ENCODE measurements at places on chromosomes 16 and 17. TPM values are rescaled to one million over a fixed set of nuclear protein-coding genes. Genes with fewer than 3 reads are reported as not detected.

EVI2A gene
- total RNA-seq: 133 TPM

CIBAR2 gene
- total RNA-seq: not detected

TCAP gene
- total RNA-seq: 5.9 TPM

C16orf86 gene
- total RNA-seq: 2.9 TPM

DNA sequence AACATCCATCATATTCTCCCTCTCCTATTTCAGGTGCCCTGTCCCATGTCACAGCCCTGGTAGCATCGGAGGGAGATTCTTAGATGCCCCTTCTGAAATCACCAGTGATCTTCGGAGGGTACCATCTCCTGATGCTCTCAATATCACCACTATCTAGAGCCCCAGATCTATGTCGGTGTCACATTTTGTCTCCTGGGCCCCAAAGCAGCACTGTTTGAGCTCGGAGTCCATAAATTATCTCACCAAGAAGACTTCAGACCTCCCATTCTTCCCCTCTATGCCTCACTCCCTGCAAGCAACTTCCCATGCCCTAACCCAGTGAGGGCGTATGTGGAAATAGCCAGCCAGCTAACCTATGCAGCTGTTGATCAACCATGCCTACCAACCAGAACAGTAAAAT is 51.5 kb upstream of the NLK start:
- no peaks in the 10 kb centered on the region for H3K27me3 ChIP-seq
- H3K27ac ChIP-seq: no peak overlapping the region
- DNase-seq: no peak
- H3K4me1 ChIP-seq: no peaks in the 10 kb centered on the region
- H3K36me3 ChIP-seq: no peaks in the 10 kb centered on the region
- H3K4me3 ChIP-seq: no peak overlapping the region

DNA sequence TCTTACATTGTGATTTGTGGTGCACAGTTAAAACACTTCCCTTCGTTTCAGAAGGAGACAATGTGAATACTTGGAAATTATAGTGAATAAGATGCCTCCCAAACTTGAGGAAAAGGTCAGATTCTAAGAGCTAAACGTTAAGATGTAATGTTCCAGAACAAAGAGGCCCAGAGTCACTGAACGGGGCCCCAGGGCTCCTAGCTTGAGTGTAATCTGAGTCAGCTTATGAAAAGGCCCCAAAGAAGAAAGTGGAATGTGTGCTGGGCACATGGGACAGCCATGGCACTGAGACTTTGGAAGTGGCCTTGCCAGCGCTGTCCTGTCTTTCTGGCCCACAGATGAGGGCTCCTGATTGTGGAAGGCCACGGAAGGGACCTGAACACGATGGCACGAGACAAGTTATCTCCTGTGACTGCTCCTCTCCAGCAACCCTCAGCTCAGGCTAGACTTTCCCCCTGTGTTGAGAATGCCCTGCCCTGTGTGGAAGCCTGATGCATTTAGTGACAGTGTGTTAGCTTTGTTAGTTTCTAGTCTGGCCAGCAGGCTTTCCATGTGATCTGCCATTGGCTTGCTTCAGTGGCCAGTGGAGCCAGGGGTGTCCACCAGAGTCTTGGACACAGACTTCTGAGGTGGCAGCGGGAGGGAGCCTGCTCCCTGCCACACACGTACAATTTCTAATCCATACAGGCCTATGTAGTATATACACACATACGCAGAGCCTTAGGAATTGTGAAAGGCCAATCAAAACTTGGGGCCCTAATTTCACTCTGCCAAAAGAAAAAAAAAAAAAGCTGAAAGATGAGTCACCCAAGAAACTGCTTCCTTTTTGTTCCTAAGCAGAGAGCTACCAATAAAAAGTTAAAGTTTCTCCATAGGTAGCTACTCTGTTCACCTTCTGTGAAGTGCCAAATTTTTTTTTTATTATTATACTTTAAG is 13.1 kb downstream of the SPATA33 start:
- no peak overlapping the region for H3K4me3 ChIP-seq
- H3K36me3 ChIP-seq: no peaks in the 10 kb centered on the region
- H3K27me3 ChIP-seq: no peaks in the 10 kb centered on the region
- no peaks in the 10 kb centered on the region for H3K4me1 ChIP-seq
- DNase-seq: no peak
- no peak overlapping the region for H3K27ac ChIP-seq

DNA sequence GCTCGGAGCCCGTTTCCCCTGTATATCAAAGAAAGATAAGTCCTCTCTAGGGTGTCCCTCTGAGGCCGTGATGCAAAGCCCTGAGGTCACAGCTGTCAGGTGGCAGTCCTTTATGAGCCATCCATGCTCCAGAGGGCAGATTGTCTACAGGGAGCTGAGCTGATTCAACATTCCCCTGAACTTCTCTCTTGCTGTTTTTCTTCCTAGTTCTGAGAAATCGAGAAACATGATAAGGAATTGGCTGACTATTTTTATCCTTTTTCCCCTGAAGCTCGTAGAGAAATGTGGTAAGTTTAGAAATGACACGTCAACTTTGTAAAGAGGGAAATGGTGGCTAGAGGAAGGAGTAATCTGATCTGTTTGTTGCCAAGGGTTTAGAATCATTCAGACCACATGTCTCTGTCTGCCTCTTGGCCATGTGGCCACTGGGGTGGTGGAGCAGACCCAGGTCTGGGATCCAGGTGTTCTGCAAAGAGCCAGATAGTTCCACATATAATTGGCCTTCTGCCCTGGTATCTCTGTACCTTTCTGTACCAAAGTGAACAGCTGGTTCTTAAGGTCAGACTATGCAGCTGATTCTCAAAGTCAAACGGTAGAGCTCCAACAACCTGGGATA is 3.5 kb downstream of the CTNS start:
- no peak for DNase-seq
- H3K27me3 ChIP-seq: no peaks in the 10 kb centered on the region
- H3K4me1 ChIP-seq: peaks cover 11% of the 10 kb centered on the region

DNA sequence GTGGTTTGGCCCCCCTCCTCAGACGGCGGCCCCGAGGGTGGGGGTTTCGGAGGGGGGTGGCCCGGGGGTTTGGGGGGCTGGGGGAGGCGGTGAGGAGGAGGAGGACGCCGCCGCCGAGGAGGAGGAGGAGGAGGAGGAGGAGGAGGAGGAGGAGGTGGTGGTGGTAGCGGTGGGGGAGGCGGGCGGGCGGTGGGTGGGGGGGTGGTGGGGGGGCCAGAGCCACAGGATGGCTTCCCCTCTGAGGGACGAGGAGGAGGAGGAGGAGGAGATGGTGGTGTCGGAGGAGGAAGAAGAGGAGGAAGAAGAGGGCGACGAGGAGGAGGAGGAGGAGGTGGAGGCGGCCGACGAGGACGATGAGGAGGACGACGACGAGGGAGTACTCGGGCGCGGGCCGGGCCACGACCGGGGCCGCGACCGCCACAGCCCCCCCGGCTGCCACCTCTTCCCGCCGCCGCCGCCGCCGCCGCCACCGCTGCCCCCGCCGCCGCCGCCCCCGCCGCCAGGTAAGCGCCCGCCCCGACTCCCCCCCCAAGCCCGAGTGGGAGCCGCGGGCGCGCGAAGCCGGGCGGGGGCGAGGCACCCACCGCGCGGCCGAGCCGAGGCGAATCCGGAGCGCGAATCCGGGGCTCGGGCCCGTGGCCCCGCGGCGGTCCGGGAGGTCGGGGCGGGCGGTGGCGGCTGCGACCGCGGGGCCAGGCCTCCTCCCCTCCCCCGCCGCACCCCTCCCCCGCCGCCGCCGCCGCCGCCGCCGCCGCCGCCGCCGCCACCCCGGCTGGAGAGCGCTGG is 3.8 kb upstream of the CHD3 start:
- no peak overlapping the region for H3K27ac ChIP-seq

DNA sequence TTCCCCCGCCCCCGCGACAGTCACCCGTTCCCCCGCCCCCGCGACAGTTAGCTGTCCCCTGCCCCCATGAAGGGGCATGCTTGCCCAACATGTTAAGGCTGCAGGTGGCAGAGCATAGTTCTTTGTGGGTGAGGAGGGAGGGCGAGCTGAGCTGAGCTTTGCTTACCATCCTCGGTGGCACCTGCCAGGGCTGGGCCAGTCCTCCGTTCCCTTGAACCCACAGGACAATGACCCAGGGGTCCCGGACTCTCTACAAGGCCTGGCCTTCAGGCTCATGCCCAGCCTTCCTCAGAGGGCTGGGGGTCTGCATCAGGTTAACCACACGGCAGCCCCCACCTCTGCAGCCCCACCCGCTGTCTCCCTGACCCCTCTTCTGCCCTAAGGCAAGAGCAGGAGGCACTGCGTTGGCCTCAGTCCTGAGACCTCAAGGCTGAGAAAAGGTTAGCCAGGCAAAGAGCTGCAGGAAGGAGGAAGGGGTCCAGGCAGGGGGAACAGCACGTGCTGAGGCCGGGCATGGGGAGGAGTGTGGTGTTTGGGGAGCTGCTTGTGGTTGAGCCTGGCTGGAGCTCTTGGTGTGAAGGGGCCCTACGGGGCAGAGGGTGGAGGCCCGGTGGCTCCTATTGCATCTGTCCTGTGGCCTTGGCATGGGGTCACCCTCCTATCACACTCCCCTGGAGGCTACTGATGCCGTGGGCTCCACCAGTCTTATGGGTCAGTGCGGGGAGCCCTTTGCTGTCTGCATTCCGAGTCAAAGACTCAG is 11.4 kb upstream of the DOC2B start:
- no peaks in the 10 kb centered on the region for H3K4me1 ChIP-seq
- no peaks in the 10 kb centered on the region for H3K36me3 ChIP-seq
- no peak for DNase-seq
- peaks cover 6% of the 10 kb centered on the region for H3K27me3 ChIP-seq

DNA sequence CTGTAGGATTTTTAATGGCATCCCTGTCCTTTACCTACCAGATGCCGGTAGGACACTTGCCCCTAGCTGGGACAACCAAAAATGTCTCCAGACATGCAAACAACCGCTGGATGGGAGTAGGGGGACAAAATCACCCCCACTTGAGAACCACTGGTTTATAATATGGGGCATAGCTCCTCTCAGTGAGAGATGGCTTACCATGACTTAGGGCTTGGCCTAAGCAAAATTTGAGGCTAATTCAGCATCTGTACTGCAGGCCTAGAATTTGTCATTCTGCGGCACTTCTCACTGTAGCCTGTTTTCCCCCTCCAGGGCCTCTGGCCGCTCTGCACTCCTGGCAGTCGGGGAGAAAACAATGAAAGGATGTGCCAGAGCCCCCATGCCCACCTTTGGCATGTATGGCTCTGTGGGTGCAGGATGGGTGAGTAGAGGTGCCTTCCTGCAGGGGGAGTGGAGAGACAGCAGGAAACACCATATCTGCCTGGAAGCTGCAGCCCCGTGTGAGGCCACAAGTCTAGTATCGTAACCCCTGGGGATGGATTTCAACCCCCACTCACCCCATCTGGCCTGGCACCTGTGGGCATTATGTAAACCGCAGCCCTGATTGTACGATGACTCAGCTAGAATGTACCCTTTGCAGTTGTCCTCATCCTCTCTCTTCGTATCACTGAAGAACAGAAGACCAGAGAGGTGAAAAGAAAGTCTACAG is 268.1 kb downstream of the SOX9 start:
- DNase-seq: no peak
- no peaks in the 10 kb centered on the region for H3K36me3 ChIP-seq
- H3K27ac ChIP-seq: no peak overlapping the region

DNA sequence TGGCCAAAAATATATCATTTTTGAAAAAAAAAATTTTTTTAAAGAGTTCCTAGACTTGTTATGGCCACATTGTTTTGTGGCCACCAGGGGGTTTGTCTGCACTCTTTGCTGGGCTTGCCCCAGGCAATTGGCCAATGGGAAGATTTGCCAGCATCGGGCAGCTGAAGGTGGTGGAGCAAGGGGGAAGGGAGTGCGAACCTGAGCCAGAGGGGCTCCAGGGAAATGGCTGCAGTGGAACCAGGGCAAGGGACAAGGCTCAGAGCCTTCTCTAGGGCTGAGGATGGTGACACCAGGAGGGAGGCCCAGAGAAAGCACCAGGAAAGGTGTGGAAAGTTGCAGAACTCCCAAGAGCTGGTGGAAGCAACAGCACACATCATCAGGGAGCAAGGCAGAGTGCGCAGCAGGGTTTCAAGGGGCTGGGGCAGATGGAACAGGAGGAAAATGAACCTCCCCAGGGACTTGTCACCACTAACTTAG is 15.5 kb upstream of the CMIP start:
- H3K27ac ChIP-seq: no peak overlapping the region
- no peak for DNase-seq
- no peaks in the 10 kb centered on the region for H3K36me3 ChIP-seq
- peaks cover 10% of the 10 kb centered on the region for H3K4me1 ChIP-seq
- no peak overlapping the region for H3K4me3 ChIP-seq

DNA sequence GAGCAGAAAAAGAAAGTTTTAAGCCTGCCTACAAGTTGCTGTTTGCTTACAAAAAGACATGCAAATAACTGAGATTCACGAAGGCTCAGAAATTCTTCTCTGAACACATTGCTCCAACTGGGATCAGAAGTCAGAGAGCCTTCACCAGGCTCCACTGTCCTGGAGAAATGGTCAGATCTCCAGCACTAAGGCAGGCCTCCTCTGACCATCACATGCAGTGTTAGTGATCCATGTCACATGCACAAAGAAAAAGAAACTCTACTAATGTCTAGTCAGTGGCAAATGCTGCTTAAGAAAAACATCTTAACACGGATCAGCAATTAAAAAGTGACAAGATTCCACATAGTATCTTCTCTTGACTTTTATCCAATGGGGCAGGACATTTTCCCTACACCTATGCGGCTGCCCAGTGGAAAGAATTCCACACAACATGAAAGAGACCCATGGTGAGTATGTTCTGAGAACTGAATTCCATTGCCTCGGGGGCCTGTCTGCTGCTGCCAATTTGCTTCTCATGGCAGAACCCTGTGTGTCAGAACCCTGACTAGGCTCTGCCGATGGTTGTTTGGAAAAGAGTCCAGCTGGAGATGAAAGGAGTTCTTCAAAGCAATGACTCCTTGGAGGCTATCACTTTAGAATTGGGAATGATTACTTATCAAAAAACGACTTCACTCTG is 96.6 kb downstream of the HIC1 start:
- H3K4me3 ChIP-seq: no peak overlapping the region
- DNase-seq: no peak
- no peaks in the 10 kb centered on the region for H3K27me3 ChIP-seq
- peaks cover 3% of the 10 kb centered on the region for H3K4me1 ChIP-seq

GRCh38 chr17:64783031-64783461 is 120.9 kb upstream of the SMURF2 start:
- H3K36me3 ChIP-seq: peaks cover 5% of the 10 kb centered on the region
- no peaks in the 10 kb centered on the region for H3K27me3 ChIP-seq
- no peak for DNase-seq
- H3K4me3 ChIP-seq: no peak overlapping the region
- peaks cover 16% of the 10 kb centered on the region for H3K4me1 ChIP-seq

DNA sequence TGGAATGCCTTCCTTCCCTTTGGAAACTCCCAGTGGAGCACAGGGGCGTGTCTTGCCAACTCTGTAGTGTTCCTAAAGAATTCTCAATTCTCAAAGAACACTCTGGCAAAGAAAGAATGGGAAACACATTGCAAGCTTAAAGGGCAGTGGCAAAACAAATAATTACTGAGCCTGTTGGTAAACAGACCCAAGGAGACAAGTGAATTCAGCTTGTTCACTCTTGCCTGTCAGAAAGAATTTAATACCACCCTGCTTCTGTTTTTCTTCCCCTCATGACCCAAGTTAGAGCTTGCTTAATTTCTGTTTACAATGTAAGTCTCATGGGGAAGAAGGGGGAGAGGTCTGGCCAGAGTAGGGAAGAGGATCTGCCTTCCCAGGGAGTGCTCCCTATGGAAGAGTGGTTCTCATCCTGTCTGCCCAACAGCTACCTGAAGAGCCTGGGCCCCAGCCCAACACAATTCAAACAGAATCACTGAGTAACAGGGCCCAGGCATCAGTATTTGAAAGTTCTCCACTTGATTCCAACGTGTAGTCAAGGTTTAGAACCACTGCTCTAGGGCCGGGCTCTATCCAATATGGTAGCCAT is 386.0 kb downstream of the SLC39A11 start:
- H3K4me3 ChIP-seq: no peak overlapping the region
- peaks cover 7% of the 10 kb centered on the region for H3K4me1 ChIP-seq

GRCh38 chr17:7441266-7441665 is 2.0 kb downstream of the FGF11 start:
- no peak overlapping the region for H3K4me3 ChIP-seq
- H3K4me1 ChIP-seq: peaks cover 55% of the 10 kb centered on the region
- peaks cover 48% of the 10 kb centered on the region for H3K27me3 ChIP-seq
- DNase-seq: no peak
- no peak overlapping the region for H3K27ac ChIP-seq
- H3K36me3 ChIP-seq: no peaks in the 10 kb centered on the region
